Renal cortical epithelial cell (primary cell): ENCODE measurements at places on chromosomes 11 and 22. TPM values are rescaled to one million over a fixed set of nuclear protein-coding genes. Genes with fewer than 3 reads are reported as not detected.

Gene C11orf91
- not detected in 2 replicates for total RNA-seq

Gene EFCAB6
- 0.69 and 8.4 TPM in 2 replicates for total RNA-seq

Gene ZBTB16
- total RNA-seq = 5.7 and 53.7 TPM in 2 replicates

Gene TESMIN
- total RNA-seq = 2.9 and 5.0 TPM in 2 replicates

Gene CD6
- total RNA-seq = not detected in 2 replicates

Gene OR10D3
- not detected in 2 replicates for total RNA-seq

Gene FXYD6
- 0.20 and 1.0 TPM in 2 replicates for total RNA-seq

Gene RASGRP2
- 0.05 TPM in 1 of 2 replicates, not detected in the other for total RNA-seq

Gene RNF215
- 29.3 and 33.2 TPM in 2 replicates for total RNA-seq

Gene PLEKHA7
- 6.4 and 22.2 TPM in 2 replicates for total RNA-seq

Gene SMC1B
- total RNA-seq = not detected in 2 replicates

Gene APOA1
- total RNA-seq = 0.10 TPM in 1 of 2 replicates, not detected in the other

Gene CAVIN3
- total RNA-seq = 50.3 and 118 TPM in 2 replicates

Gene PHF21B
- total RNA-seq = not detected in 2 replicates

Gene FREY1
- total RNA-seq = 0.70 TPM in 1 of 2 replicates, not detected in the other

Gene PLAAT5
- total RNA-seq = 0.40 TPM in 1 of 2 replicates, not detected in the other

Gene MS4A12
- not detected in 2 replicates for total RNA-seq

Gene CACNA1I
- 0.10 TPM in 1 of 2 replicates, not detected in the other for total RNA-seq

Gene TEAD1
- 54.4 and 170 TPM in 2 replicates for total RNA-seq

Gene CARNS1
- total RNA-seq = 0.20 TPM in 1 of 2 replicates, not detected in the other

Gene OR8A1
- total RNA-seq = not detected in 2 replicates

Gene DBX1
- total RNA-seq = not detected in 2 replicates

Gene TAGLN
- 68.5 and 487 TPM in 2 replicates for total RNA-seq

Gene ATF4
- 177 and 255 TPM in 2 replicates for total RNA-seq

Gene IL17REL
- not detected in 2 replicates for total RNA-seq

Gene SHANK2
- total RNA-seq = 13.7 and 65.9 TPM in 2 replicates

Gene ARHGAP20
- total RNA-seq = 0.05 TPM in 1 of 2 replicates, not detected in the other

Gene OR4X2
- not detected in 2 replicates for total RNA-seq

Gene FUT4
- 8.0 and 13.0 TPM in 2 replicates for total RNA-seq

Gene HTR3A
- 0.35 TPM in 2 replicates for total RNA-seq

Gene SLC22A9
- total RNA-seq = not detected in 2 replicates

Gene NRIP3
- 2.7 and 16.8 TPM in 2 replicates for total RNA-seq

Gene TCN2
- total RNA-seq = 9.2 and 26.0 TPM in 2 replicates

Gene TRIM48
- total RNA-seq = not detected in 2 replicates

Gene KCNJ1
- 33.8 TPM in 1 of 2 replicates, not detected in the other for total RNA-seq

Gene CLP1
- 20.3 and 34.6 TPM in 2 replicates for total RNA-seq

Gene CSRP3
- not detected in 2 replicates for total RNA-seq

Gene KCNE3
- total RNA-seq = 0.52 and 11.8 TPM in 2 replicates

Gene OR4D5
- not detected in 2 replicates for total RNA-seq

Gene OR4C3
- not detected in 2 replicates for total RNA-seq

Gene CDC42BPG
- total RNA-seq = 8.7 and 9.4 TPM in 2 replicates

Gene GGT5
- total RNA-seq = 0.10 TPM in 1 of 2 replicates, not detected in the other

Gene SLC29A2
- 1.4 and 5.3 TPM in 2 replicates for total RNA-seq

Gene ESAM
- 0.50 and 1.4 TPM in 2 replicates for total RNA-seq

Gene PIH1D2
- total RNA-seq = 3.0 and 7.4 TPM in 2 replicates
